Bronchial epithelial cell (primary cell): ENCODE measurements at places on chromosomes 11 and 22. TPM values are rescaled to one million over a fixed set of nuclear protein-coding genes. Genes with fewer than 3 reads are reported as not detected.

GRCh38 chr22:42265321-42265720, 5.1 kb downstream of the TCF20 start:
- no peak for DNase-seq

DNA sequence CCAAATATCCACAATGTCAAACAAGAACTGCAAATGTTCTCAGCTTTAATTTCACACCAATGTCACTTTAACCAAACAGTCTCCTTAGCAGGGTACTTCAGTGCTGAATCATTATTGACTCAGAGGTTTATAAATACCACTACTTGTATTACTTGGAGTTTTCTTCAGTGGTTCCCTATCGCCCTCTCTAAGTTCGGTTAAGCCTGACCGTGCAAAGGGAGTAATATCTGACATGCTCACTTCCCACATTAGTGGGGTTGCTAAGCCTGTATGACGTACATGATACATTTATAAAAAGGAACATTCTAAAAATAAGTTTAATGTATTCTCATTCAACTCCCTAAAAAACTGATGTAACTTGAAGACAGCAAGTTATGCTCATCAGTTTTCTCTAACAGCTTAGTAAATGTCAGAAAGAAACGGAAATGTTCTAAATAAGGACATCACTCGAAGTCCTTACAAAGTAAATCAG, 93.1 kb upstream of the ZC3H12C start:
- peak; percentile 85 for DNase-seq

GRCh38 chr11:109730669-109731068, 308.7 kb downstream of the C11orf87 start:
- no peak for DNase-seq

DNA sequence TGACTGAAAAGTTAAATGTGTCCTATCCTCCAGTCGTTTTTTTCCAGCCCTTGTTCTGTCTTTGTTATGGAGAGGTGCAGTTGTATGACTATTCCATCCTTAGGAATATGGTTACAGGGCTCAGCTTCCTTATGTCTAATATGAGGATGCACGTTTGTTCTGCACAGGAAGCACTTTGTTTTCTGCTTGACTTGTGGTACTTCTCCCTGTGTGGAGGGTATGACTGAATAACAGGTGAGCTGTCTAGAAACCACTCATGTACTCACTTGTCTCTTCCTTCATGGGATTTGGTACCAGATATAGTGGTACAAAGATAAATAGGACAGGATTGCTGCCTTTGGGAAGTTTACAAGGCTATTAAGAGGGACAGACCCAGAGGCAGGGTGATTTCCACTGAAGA, 17.4 kb downstream of the CABIN1 start:
- DNase-seq: peak; percentile 23

- DNase-seq: no peak
Measured at GRCh38 chr11:114883472-114883871, 205.1 kb downstream of the NXPE2 start.

DNA sequence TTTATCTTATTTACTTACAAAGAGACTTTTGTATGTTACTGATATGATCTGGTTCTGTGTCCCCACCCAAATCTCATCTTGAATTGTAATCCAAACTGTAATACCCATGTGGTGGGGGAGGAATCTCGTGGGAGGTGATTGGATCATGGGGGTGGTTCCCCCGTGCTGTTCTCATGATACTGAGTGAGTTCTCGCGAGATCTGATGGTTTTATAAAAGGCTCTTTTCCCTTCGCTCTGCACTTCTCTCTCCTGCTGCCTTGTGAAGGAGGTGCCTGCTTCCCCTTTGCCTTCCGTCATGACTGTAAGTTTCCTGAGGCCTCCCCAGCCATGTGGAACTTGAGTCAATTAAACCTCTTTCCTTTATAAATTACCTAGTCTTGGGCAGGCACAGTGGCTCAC, 42.4 kb upstream of the WNT7B start:
- no peak for DNase-seq

DNA sequence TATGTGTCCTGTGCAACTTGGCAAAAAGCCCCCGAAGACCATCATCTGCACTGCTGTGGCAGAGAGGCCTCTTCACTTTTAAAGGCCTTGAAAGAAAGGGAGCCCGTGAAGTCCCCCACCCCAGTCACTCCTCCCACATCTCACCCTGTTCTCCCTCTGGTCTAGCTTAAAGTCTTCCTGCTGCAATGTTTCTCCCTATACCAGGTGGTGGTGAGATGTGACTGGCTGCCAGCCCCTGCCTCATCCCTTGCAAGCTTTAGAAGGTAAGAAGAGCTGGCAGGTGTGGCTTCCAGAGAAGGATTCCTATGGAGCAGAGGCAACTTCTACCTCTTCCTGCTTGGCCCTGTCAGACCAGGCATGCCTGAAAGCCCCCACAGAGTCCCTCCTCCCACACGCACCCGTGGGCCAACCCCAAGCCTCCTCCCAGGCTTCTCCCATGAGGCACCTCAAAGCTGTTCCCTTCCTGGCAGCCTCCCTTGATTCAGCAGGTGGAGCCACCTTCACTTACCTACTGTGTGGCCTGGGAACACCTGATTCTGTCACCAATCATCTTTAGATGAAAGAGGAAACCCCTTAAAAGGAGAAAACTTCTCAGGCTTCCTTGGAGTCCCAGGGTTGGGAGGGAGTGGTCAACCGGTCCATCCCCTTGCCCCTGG, 4.0 kb upstream of the TRIM29 start:
- no peak for DNase-seq

GRCh38 chr11:72179804-72180396, 12.0 kb upstream of the FOLR1 start:
- DNase-seq: peak; percentile 22

DNA sequence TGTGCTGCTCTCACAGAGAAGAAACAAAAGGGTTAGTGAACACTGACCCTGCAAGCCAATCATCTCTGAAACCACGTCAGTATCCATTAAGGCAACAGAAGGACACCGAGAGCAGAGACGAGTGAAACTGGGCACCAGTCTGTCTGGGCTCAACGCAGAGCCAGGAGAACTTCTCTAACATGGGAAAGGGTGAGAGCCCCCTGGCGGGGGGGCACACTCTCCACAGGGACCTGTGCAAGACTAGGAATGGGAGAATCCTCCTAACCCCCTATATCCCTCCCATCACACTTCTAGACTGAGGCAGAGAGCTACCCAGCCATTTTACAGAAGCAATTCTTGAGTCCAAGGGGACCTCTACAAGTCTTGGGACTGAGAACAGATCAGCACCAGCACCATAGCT, 285.8 kb downstream of the SOX6 start:
- no peak for DNase-seq

DNA sequence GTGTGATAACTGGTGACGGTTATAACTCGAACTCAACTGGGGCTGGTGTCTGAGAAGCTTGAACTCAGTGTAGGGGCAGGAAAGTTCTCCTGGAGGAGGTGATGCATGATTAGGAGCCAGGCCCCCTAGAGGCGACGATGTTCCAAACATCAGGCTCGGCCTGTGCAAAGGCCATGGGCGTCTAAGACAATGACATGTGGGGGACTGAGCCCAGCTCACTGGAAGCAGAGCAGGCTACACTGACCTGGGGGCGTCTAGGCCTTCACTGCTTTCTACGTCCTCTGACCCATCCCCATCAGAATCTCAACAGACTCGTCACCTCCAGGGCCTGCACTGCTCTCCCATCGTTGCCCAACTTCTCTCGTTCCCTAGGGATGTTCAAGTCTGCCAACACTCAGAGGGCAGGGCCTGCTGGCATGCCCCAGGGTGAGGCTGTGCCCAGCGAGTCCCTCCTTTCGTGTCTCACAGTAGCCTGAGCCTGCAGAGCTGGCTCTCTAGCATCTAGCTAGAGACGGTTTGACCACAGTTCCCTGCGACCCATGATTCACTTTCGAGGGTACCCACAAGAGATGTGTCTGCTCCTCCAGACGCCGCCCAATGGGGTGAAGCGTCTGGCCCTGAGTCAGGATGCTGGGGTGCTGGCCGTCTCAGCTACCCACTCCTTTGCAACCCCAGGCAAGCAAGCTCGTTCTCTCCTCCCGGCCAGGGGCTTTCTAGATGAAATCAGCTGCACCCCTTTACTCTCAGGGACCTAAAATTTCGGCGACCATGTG, 1.1 kb upstream of the ATG16L2 start:
- DNase-seq: peak; percentile 72

DNA sequence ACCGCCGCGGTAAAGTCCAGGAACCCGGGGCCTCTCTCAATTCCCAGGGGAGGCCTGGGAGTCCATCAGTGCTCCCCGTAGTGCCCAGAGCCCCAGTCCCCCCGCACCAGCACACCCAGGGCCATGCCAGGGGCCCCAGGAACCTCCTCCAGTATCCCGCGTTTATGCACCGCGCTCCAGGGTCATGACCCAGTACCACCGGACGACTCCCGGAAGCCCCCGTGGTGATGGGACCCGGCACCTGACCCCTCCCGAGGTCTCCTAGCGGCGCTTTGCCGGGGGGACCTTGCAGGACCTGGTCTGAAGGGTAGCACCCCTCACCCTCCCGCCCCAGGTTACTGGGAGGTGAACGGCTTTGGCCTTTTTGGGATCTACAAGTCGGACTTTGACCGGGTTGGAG, 11.2 kb downstream of the B4GALNT4 start:
- no peak for DNase-seq

DNA sequence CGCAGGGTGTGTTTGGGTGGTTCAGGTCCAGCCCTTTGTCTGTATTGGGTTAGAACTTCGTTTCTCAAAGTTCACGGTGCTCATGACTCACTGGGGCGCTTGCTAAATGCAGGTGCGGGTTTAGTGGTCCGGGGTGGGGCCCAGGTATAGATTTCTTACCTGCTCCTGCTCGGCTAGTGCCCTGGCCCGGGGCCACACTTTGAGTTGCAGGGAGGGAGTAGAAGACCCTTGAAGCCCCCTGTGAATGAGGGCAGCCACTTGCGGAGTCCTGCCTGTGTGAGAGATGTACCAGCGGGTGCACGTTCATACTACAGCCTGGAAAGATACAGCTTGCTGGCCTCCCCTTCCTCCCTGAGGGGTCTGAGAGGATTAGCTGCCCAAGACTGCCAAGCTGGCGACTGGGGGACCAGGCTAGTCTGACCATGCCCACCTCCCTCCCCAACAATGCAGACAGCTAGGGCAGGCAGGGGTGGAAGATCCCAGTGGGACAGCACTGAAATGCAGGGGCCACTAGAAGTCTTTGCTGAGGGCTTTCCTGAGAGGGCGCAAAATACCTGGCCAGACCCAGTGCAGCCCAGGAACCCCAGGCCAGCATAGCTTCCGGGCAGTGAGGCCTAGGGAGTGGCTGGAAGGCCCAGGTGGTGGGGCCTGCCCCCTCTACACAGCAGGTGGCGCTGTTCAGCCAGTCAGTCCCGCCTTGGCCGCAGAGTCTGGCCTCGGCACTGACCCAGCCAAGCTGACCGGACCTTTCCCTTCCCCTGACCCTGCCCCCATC, 5.1 kb upstream of the MYRF start:
- DNase-seq: peak; percentile 42

DNA sequence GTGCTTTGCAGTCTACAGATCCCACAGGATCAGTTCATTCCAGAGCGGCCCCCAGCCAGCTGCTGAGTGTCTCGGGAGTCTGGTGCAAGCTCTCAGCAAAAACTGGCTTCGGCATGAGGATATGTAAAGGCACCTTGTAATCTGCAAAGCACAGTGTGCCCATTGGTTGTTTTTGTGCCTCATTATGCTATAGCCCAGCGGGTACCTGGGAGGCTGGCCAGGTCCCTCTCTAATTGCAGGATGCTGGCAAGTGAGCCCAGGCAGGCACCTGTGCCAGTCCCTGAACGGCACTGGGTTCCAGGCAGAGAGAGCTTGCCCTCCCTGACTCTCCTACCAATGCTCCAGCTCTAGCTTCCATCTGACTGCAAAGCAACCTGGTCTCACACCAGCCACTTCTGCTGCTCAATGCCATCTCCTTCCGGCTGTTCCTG, 128.7 kb downstream of the DSCAML1 start:
- DNase-seq: no peak

The ADM2 gene
- 3.7 and 5.4 TPM in 2 replicates for total RNA-seq

The PATE4 gene
- total RNA-seq: not detected in 2 replicates

The WT1 gene
- not detected in 2 replicates for total RNA-seq

The HTR3A gene
- 0.26 TPM in 1 of 2 replicates, not detected in the other for total RNA-seq

The SYT13 gene
- total RNA-seq: not detected in 2 replicates

The FAM118A gene
- total RNA-seq: 16.3 and 28.2 TPM in 2 replicates

The CHADL gene
- total RNA-seq: 1.6 and 2.4 TPM in 2 replicates

The MRGPRF gene
- total RNA-seq: 0.53 TPM in 1 of 2 replicates, not detected in the other

The OR10A2 gene
- not detected in 2 replicates for total RNA-seq

The MB gene
- total RNA-seq: 0.13 TPM in 1 of 2 replicates, not detected in the other

The MRGPRG gene
- not detected in 2 replicates for total RNA-seq

The SCARF2 gene
- total RNA-seq: 0.26 and 0.53 TPM in 2 replicates
